Activated CD8-positive, alpha-beta memory T cell treated with anti-CD3 and anti-CD28 coated beads for 1 hour (primary cell): ENCODE measurements at places on chromosomes 13 and 19.
A peak's percentile ranks its signal among the peaks of the same experiment; 100 is the strongest.

DNA sequence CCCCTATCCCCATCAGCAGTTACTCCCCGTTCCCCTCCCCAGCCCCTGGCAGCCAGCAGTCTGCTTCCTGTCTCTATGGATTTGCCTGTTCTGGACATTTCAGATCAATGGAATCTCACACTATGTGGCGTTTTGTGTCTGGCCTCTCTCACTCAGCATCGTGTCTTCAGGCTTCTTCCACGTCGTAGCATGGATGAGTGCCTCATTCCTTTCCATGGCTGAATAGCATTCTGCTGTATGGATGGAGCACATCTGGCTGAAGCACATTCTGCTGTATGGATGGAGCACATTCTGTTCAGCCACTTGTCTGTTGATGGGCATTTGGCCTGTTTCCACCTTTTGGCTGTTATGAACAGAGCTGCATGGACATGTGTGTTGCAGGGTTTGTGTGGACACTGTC is 29.5 kb downstream of the CRTC1 start:
- DNase-seq = no peak

- DNase-seq = no peak
Observed at GRCh38 chr19:40982594-40983101, 8.4 kb upstream of the CYP2B6 start.

DNA sequence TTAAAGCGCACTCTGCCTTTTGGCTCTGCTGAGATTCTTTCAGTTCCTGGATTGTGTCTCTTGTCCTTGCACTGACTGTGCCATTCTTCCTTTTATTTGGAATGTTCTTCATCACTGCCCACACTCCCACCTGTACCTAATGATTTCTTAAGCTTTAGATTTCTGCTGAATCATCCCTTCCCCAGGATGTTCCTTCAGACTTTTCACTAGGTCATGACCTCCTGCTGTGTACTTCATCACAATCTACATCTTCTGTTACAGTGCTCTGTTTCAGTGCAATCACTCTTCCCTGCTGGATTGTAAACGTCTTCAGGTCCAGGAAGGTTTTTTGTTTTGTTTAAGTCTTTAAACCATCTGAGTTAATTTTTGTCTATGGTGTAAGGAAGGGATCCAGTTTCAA is 281.0 kb downstream of the ATP8A2 start:
- no peak for DNase-seq

DNA sequence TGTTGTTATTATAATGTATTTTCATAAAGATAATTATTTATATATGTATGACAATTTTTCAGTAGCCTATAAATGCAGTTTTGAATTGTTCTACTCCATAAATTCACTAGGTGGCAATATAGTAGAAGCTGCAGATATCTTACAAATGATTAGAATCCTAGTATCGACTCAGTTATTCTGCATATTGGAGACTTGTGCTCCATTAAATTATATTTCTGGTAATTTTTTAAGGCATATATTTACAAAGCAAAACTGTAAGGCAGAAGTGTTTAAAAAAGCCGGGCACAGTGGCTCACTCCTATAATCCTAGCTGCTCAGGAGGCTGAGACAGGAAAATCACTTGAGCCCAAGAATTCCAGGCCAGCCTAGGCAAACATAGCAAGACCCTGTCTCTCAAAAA is 58.7 kb downstream of the DPY19L3 start:
- no peak for DNase-seq

DNA sequence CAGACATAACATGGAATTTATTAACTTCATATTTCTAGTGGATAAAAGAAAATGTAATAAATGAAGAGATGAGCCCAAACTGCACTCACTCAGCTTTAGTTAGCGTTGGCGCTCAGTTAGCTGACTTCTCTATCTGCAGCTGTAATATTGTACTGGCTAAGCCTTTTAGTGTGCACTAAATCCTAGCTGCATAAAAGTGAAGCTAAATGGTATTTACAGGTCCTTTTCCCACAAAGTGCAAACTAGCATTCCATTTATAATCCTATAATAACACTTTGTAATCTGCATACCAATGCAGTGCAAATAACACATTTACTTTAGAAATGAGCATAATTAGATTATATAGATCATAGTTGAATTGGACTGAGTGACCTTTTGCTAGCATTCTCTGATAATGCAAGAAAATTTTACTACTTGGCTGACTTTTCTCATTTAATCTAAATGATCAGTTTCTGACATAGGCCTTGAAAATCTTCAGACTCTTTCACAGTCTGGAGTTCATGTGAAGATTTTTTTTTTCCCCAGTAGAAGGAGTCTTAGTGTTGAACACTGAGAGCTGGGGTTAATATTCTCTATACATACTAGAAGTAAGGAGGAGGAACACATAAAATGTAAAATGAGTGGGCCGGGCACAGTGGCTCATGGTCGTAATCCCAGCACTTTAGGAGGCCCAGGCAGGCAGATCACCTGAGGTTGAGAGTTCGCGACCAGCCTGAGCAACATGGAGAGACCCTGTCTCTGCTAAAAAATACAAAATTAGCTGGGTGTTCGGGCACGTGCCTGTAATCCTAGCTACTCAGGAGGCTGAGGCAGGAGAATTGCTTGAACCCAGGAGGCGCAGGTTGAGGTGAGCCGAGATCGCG is 1426.4 kb downstream of the PCDH9 start:
- no peak for DNase-seq

DNA sequence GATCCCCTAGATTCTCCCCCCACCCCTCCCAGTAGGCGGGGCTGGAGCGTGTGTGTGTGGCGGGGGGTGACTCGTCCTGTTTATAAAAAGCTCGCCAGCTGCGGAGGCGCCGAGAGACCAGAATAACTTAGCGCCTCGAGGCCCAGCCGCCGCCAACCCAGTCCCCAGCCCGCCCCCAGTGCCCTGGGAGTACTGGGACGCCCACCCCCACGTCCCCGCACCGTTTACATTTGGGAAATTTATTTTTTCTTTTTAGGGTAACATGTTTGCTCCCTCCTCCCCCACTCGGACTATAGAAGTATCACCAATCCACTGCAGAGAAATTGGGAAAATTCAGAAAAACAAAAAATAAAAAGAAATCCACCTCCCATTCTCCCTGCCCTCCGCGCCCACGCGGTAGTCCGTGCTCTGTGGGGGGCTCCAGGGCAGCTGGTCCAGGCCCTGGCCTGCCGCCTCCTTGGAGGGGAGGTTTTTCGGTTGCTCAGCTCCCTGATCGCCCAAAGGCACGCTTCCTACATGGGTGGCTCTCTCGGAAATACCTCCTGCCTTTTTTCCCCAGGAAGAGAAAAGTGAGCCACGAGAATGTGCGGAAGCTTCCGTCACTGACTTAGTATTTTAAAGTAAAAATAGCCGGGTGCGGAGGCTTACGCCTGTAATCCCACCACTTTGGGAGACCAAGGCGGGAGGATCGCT is 1.5 kb upstream of the RAB3A start:
- no peak for DNase-seq

- no peak for DNase-seq
Observed at GRCh38 chr13:50129706-50130122, 114.5 kb downstream of the KCNRG start.

DNA sequence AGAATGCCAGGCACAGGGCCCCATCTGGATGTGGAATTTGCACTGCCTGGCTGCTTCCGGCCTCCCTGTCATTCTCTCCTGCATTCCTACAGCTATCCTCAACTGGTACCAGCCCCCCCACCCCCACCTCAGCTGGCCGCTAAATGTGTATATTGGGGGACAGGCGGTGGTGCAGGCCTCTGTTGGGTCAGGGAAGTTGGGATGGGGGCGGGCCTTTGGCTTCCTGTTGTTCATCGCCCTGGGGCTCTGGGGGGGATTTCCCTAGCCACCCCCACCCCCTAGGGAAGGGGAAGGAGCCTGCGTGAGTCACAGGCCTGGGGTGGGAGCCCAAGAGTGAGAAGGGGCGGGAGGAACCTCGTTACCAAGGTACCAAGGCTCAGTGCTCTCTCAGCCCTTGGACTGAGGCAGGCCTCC is 10.6 kb downstream of the POU2F2 start:
- peak; percentile 55 for DNase-seq

DNA sequence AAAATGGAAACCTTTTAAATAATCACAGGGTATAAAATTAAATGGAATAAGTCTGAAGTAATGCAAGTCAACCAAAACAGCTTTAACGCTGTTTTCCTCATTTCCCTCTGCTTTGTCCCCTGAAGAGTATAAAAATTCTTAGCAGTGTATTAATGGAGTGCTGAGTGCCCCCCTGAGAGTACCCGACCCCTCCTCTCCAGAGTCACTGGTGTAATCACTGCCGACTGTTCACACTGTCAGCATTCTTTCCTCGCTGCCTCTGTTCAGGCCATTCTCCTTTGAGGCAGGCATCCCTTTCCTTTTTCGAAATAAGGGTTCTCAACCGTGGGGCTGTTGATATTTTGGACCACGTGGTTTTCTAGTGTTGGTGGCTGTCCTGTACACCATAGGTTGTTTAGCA is 146.9 kb upstream of the SLC10A2 start:
- no peak for DNase-seq

GRCh38 chr19:6062274-6062673 is 48.0 kb downstream of the RFX2 start:
- no peak for DNase-seq

DNA sequence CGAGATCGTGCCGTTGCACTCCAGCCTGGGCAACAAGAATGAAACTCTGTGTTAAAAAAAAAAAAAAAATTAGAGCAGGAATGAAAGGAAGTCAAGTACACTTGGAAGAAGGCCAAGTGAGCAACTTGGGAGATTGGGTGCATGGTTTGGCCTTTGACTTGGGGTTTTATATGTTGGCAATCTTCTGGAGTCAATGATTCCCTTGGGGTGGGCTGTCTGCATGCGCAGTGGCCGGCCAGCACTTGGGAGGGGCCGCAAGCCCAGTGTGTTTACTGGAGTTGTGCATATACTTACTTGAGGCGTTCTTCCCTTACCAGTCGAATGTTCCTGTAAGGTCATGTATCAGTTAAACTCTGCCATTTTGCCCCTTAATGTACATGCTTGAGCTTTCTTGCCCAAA is 103.9 kb downstream of the FAM216B start:
- DNase-seq = no peak

DNA sequence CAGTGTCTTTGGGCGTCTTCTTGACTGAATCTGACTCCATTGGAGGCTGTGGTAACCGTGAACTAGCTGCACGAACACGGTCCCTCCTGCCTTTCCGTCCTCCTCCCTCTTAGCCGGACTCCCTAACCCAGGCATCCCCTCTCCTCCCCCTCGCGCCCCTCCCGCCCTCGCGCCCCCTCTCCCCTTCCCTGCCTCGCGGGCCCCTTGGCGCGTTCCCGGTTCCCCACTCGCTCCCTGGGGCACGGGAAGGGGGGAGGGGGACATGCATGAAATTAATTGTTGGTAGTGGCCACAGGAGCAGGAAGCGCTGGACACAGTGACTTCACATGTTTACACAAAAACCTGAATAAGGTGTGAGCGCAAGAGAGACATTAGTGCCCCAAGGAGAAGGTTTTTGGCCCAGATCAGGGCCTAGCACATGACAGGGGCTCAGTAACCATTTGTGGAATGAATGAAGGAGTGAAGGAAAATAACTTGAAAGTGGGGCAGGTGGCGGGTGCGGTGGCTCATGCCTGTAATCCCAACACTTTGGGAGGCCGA is 279 bp downstream of the DMRTC2 start:
- DNase-seq = no peak

DNA sequence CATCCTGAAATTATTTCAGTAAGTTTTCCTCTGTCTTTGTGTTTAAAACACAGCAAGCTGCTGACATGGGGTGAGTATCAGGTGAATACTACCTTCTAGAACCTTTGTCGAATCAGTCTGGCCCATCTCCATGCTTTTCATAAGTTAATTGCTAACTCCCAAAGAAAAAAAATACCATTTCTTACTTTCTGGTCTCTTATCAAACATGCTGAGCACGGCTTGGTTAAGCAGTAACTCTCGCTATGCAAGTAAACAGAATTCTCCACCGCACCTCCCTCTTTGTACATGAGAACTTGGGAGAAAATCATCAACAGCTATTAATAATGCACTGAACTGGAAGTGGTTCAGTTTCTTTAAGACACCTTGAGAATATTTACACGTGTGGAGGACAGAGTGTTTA is 88.6 kb downstream of the FGF9 start:
- no peak for DNase-seq

- no peak for DNase-seq
Observed at GRCh38 chr13:51697855-51698254, 106.1 kb downstream of the DHRS12 start.

DNA sequence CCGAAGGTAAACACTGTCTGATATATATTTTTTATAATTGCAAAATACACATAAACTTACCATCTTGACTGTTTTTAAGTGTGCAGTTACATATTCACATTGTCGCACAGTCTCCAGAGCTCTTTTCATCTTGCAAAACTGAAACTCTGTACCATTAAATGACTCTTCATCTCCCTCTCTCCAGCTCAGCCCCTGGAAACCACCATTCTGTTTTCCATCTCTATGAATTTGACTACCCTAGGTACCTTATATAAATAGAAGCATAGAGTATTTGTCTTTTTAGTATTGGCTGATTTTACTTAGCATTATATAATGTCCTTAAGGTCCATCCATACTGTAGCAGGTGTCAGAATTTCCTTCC is 45.8 kb downstream of the LRCH1 start:
- DNase-seq = no peak

GRCh38 chr19:12695096-12695495 is 1.3 kb downstream of the FBXW9 start:
- DNase-seq = no peak

DNA sequence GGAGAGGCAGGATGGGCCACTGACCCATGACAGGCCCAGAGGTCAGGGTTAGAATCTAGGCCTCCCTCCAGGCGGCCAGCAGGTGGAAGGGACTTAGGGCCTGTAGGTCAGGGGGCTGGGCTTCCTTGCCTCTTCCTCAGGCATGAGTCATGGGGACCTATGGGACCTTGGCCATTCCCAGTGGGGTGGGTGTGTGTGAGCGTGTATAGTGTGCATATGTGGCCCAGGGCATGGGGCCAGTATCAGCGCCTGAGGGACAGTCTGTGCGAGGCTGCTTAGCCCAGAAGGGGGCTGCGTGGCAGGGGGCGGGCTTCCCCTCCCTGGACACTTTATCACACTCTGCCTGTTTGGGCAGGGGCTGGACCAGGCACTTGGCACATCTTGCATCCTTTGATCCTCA is 13.3 kb downstream of the KCTD15 start:
- no peak for DNase-seq

DNA sequence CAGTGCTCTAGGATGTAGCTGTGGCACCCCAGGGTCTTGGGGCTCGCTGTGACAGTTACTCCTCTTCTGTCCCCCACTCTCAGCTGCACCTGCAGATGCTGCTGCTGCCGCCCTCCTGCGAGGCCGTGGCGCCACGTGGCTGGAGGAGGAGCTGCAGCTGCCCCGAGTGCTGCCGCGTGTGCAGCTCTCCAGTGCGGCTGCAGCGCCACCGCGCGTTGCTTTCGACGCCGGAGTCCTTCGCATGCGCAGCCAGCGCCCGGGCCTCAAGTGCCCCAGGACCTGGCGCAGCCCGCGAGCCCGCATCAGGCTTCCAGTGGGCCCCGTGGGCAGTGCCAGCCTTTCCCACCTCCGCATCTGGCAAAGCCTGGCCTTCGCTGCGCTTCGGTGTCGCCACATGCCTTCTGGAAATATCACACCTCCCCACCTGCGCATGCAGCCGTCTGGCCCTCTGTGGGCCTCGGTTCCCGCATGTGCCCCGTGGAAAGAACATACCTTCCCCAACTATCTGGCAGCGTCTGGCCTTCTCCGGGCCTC is 692 bp upstream of the ZNF580 start:
- DNase-seq = no peak

- DNase-seq = no peak
Observed at GRCh38 chr13:67296511-67296910, 66.4 kb upstream of the PCDH9 start.
